ENCODE measurements at places on chromosomes 5 and 9.

DNA sequence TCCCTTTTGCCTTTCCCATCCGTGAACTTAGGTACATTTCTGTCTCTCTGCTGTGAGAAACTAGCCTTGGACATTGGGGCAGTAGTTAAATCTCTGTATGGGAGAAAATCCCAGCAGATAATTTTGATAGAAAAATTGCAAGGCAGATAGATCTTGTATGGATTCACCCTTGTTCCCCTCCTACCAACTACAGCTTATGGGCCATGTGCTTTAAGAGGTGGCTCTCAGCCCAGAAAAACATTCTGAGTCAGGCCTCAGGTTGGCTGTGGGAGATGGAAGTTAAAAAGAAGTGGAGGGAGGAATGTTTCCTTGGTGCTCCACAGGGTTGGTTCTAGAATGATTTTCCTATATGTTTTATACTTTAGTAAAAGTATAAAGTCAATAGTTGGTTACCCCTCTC is 1.4 kb upstream of the KDM3B start:
- no peak for DNase-seq

DNA sequence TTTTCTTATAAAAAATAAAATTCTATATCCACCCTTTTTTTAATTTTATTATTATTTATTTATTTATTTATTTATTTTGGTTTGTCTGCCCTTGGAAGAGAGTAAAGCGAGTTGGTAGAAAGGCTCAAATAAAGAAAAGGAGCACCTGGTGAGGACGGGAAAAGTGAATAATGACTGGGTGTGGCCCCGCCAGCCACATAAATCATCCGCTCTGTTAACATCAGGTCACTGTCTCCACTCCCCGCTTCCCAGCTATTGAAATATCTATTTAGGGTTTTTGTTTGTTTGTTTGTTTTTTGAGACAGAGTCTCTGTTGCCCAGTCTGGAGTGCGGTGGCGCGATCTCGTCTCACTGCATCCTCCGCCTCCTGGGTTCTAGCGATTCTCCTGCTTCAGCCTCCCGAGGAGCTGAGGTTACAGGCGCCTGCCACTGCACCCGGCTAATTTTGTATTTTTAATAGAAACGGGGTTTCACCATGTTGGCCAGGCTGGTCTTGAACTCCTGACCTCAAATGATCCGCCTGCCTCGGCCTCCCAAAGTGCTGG is 844 bp downstream of the POLR3G start:
- peak; percentile 3 for DNase-seq

GRCh38 chr9:72169178-72169577 is 19.9 kb downstream of the GDA start:
- DNase-seq = no peak

GRCh38 chr9:97387936-97388684 is 23.8 kb upstream of the TDRD7 start:
- no peak for DNase-seq

- no peak for DNase-seq
These were observed 48.5 kb downstream of the RNF180 start for GRCh38 chr5:64214132-64214531.

GRCh38 chr9:105290954-105291353 is 46.5 kb downstream of the SLC44A1 start:
- no peak for DNase-seq

DNA sequence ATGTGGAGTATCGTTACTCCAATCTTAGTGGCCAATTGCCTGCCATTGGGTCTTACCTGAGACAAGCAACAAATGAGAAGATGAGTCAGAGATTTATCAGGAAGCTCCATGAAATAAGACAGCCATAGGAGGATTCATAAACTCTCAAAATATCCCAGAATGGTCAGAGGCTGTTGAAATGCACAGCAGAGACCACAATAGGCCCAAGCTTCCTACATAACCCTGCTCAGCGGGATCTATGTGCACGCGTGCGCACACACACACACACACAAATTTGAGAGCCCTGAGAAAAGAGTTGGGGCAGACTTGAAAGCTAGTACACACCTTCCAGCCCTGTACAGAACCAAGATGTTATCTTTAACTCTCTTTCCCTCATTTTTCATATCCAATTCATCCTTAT is 9.8 kb downstream of the UIMC1 start:
- DNase-seq = no peak

GRCh38 chr5:6411141-6411540 is 32.8 kb upstream of the MED10 start:
- DNase-seq = no peak

- no peak for DNase-seq
These were observed 1012.8 kb downstream of the MAT2B start for GRCh38 chr5:164518067-164518740.

DNA sequence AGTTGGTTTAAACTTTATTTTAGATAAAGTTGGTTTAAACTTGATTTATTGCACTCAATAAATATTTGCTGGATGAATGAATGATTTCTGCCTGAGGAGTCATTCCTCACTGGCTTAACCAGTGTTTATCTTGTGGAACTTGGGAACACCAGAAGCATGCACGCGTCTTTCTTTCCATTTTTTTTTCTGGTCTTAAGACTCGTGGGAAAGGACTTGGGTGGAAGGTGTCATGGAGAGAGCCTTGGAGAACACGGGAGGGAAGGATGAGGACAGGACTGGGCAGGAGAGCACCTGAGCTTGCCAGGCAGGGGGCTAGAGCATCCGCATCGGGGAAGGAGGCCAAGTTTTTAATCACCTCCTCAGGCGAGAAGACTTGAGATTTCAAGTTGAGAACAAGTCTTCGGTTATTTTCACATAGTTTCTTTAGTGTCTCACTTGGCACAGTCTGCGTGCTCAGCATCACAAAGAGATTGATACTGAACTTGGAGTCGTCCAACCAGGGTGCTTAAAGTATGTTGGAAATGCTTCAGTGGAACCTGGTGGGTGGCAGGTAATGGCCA is 144.2 kb downstream of the PDZD2 start:
- no peak for DNase-seq

DNA sequence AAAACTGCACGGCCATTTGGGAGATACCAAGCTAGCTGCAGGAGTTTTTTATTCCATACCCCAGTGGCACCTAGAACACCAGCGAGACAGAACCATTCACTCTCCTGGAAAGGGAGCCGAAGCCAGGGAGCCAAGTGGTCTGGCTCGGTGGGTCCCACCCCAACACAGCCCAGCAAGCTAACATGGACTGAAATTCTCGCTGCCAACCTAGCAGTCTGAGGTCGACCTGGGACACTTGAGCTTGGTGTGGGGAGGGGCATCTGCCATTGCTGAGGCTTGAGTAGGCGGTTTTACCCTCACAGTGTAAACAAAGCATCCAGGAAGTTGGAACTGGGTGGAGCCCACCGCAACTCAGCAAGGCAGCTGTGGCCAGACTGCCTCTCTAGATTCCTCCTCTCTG is 108.9 kb upstream of the CHD1 start:
- no peak for DNase-seq

DNA sequence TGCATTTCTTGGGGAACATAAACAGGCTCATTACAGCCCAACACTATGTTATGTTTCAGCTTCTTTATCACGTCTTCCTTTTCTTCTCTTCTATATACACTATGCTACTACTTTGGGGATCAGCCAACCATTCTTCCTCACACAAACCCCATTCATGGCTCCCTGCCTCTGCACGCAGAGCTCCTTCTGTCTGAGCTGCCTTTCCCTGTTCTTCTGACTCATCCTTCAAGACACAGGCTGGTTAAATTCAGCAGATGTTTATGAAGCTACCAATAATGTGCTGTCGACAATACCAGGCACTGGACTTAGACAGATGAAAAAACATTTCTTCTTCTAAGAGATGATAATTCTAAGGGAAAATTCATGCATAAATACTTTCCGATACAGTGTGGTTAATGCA is 102.5 kb upstream of the TXNDC8 start:
- DNase-seq = no peak

DNA sequence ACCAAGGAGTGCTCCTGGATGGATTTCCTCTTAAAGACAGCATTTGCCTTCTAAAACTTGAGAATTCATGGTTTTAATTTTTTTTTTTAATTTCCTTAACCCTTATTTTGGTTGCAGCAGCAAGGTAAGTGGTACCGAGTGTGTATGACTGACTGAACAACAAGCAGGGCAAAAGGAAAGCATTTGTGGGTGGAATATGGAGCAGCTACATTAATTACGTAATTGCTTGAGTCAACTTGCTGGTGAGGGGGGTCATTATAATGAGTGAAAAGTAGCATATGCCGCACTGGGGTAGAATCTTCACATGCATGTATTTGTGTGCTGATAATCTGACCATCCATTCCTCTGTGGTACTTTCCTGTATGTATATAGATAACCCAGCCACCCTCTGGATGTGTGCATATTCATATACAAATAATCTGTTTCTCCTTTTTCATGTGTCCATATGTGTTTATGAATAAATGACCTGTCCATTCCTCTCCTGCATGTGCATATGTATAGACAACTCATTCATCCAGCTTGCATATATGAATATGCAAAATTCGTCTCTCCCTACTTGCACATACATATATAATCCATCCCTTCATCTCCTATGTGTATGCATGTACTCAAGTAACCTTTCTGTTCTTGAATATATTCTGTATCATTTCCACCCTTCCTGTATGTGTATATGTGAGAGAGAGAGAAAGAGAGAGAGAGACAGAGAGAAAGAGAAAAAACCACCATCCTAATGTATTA is 147.5 kb upstream of the RUSC2 start:
- DNase-seq = no peak

DNA sequence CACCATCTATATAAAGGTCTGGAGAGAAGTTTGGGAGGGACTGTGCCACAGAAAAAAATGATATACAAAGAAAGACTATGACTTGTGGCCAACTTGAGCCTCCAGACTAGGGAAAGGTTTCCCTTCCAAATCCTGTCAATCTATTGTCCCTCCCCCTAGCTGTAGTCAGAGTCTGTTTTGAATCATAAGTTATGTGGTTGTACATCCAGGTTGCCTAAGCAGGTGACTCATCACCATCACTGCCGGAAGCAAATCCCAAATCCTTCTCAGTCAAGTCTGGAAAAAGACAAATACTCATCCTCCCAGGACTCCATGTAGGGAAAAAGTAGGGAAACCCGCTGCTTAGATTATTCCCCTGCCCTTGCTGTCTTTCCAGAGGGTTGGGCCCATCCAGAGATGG is 235.7 kb downstream of the CDK5RAP2 start:
- no peak for DNase-seq

DNA sequence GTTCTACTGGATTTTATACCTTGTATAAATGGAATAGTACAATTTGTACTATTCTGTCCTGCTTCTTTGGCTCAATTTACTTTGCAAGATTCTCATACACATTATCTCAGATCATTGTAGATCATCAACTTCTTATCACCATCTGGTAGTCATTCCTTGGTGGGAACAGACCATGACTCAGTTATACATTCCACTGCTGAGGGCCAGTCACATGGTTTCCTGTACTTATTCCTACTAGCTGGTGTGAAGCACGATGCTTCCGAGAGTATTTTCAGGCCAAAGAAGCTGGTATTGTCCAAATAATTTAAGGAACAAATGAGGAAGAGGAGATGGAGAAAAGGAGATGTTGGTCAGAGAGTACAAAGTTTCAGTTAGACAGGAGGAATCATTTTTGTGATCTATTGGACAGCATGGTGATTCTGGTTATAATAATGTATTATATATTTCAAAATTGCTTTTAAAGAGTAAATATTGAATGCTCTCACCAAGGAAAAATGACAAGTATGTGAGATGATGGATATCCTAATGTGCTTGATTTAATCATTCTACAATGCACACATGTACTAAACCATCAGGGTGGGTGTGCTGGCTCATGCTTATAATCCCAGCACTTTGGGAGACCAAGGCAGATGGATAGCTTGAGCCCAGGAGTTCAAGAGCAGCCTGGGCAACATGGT is 124.1 kb downstream of the SYK start:
- no peak for DNase-seq

GRCh38 chr5:173468821-173469251 is 140.6 kb upstream of the STC2 start:
- no peak for DNase-seq

DNA sequence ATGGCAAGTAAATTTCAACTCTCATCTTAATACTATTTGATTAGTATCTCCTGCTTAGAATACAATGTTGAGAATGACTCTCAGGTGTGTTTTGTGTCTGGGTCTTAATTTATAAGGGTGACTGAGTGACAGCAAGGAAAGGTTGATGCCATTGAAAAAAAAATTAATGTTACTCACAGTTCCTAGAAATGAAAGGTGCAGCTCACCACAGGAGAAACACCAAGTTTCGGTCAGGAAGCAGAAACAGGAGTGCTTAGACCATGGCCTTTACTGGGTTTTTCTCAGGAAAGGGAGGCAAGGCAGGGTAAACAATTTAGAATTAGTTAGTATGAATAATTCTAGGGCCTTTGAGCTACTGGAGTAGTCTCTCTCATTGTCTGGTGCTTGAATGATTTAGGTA is 159.2 kb upstream of the C9orf72 start:
- no peak for DNase-seq

DNA sequence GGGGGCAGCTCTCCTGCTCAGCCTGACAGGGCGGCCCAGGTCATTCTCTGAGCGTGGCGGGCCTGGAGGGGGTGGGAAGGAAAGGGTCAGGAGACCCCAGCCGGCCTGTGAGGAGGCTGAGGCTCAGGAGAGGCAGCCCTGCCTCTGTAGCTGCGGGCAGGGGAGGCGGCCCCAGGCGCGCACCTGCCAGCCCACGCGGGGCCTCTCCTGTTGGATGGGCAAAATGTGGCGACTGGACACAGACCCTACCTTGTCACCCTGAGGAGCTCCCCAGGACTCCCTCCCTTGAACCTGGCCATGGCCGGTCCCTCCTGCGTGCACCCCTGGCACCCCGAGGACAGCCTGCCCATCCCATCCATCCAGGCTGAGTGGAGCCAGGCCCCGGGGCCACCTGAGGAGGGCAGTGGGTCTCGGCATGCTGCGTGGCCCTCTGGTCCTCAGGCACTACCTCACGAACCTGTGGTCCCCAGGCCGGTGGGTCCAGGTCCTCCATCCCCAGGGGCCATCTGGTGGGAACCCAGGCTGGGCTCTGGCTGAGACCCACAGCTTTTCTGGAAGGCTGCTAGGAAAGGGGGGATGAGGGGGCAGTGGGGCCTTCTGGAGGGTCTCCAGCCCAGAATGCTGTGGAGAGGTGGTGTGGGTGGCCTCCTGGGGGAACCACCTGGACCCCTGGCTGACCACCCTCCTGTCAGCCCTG is 15.1 kb upstream of the NRARP start:
- DNase-seq = no peak

DNA sequence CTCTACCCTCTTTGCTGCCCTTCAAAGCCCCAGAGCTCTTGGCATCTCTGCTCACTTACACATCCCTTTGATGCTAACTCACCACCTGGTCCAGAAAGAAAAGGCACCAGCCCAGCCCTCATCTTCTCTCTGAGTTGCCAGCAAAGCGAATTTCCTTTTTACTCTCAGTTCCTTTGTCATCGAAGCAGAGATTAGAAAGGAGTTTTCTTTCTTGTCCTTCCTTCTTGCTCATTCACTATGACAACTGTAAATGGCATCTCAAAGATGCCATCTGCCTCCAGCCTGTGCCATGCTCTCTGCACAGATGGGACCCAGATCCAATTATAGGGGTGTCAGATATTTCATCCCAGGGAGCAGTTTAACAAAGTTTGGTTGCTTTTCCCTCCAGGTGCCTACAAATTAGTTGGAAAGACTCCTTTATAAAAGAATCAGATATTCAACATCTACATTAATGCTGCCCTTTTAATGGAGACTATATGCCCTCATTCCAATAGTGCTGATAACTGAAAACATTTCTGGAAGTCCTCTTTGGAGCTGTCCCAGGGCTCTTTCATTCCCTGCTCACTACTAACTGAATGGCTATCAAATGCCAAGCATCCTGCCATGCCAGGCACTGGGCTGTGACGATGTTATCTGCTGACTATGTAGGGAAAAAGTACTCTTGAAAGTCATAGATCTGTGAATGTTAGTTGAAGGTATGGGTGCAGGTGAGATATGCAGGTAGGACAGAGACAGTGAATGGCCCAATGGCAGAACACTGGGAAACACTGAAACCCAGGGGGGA is 58.9 kb downstream of the SUSD1 start:
- DNase-seq = no peak

Measured in NAMALWA (cell line).